AML-193 (cell line): ENCODE measurements at places on chromosomes 3 and 15.

DNA sequence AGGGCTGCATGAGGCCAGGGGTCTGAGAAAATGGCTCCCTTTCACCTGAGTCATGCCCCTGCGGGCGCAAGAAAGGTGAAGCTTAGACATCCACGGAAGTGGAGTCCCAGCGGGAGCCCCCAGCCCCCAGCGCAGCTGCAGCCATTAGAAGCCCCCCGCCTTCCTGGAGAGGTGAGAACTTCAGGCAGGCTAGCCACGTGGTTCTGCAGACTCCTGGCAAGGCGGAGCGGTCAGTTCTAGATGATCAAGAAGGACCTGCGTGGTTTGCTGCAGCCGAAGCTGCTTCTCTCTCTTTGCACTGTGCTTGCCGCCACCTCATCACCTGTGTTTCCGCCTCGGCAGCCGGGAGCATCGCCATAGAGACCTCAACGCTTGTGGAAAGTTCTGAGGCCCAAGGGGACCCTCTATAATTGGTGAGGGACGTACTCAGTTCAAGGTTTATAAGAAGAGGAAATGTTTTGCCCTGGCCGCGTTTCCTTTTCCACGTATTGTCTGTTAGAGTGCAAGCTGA, 15.8 kb upstream of the KCNMB3 start:
- no peak for DNase-seq

GRCh38 chr15:57651445-57651844, 55.1 kb upstream of the POLR2M start:
- DNase-seq, result no peak

- no peak for DNase-seq
Measured at GRCh38 chr3:42339321-42339720, 71.1 kb downstream of the LYZL4 start.

DNA sequence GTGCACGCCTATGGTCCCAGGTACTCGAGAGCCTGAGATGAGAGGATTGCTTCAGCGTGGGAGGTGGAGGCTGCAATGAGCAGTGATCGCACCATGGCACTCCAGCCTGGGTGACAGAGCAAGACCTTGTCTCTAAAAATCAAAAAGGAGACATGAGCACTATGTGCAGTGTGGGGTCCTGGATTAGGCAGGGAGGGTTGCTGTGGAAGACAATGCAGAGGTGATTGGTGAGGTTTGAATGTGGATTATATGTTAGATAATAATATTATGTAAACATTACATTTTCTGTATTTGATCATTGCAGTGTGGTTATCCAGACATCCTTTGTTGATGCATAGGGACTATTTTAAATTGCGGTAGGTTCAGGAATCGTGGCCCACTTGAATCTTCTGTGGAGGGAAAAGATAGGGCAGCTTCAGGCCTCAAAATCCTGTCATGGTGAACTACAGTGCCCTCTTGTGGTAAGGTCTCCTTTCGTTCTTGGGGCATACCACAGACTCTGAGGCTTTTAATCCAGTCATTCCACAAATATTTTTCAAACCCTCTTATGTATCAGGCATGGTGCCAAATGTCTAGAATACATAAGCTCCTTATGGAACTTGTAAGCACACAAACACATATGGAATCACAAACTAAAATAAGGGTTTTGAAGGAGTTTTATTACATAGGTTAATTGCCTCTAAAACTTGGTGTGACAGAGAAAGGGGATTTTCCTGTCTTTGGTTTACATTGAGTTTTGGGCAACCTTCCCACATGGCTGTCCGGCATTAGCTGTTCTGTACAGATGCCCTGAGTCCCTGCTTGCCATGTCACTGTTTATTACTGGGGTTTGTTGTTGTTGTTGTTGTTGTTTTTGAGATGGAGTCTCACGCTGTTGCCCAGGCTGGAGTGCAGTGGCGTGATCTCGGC, 37.7 kb downstream of the GPD1L start:
- DNase-seq, result peak; percentile 78

DNA sequence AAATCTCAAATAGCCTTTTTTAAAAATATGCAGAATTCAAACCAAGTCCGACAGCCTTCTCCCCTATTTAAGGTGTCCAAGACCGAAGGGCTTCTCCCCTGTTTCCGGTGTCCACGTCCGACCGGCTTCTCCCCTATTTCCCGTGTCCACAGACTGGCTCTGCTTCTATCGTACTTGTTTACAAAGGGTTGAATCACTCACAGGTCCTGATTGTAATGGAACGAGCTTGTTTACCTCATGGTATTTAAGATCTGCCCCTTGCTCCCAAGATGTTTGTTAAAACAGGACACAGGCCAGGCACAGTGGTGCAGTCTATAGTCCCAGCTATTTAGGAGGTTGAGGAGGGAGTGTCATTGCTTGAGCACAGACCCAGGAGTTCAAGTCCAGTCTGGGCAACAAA, 90.4 kb upstream of the ROBO2 start:
- no peak for DNase-seq

- peak; percentile 58 for DNase-seq
Measured at GRCh38 chr3:124928333-124929202, 6.0 kb downstream of the MUC13 start.

- DNase-seq, result no peak
Measured at GRCh38 chr3:97187771-97188170, 373.4 kb downstream of the EPHA6 start.

DNA sequence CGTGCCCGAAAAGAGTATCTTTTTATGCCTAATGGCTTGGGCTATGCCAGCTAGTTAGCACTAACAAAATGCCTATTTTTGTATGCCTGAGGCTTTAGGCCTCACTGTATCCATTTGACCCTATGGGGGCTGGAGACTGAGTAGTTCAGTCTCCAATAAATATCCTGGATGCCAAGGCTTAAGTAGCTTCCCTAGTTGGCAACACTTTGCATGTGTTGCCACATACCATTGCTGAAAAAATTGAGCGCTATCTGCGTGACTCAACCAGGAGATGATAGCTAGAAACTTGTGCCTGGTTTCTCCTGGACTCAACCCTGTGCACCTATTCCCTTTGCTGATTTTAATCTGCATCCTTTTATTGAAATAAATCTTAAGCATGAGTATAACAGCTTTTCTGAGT, 58.4 kb upstream of the ATP2C1 start:
- DNase-seq, result no peak

DNA sequence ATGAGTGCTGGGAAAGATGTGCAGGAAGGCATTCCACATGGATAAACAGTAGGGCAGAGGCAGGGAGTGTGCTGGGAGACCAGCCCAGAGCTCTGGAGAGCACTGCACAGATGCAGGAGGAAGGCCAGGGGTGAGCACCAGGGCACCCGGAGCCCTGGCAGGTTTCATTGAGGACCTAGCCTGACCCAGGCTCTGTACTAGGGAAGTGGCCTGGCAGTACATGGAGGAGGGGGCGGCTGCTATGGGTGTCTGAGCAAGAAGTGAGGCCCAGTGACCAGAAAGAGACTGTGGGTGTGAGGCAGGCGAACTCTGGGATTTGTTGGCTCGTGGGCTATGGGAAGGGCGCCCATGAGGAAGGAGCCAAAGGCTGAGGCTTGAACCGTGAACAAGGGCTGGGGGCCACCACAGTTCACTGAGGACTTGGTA, 139.1 kb downstream of the DNAJB8 start:
- DNase-seq, result no peak

DNA sequence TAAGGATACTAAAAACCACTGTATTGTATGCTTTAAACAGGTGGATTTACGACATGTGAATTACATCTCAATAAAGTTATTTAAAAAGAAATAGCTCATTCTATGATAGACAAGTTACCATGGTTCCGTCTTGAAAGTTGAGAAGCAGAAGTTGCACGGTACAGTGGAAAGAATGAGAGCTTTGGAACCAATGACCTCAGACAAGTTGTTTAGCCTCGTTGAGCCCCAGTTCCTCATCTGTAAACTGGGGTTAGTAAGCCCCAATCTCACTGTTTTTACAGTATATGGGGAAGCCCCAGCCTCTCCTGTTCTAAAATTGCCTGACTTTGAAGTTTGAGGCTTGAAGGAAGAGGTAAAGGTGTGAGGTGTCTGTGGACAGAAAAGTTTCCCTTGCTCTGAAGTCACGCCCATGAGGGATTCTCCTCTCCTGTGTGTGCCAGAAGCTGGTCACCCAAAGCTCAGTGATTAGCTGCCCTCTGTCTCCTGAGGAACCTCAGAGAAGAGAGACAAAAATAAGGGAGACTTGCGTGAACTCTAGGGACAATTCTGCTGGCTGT, 10.0 kb downstream of the CRYGS start:
- DNase-seq, result peak; percentile 77

DNA sequence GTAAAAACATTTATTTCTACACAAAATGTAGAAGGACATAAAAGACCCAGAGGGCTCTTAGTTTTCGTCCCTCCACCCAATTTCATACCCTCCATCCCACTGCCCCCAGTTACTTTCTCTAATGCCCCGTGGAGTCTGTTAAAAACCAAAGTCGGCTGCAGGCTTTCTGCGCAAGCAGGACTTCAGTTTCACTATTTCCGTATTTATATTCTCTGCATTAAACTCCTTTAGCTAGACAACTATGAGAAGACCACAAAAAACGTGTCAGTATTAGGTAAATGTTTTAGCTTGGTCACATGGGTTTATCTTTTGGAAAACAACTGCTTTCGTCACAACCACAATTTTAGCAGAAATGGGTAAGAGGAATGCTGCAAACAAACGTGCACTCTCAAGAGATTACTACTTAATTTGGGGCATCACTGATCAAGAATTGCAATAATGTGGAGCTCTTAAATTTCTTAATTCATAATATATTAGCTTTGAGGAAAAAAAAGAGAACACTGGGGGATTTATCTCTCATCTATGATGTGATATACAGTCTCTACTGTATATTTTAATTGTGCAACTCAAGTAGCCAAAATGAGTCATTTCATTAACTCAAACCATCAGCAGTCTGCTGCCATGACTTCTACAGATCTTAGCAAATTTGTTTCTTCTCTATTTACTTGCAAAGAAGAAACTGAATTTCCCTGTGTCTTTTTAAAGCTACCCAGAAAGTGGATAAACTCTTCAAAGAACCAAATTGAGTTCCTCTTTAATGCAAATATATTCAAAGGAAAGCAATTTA, 740 bp upstream of the NSMCE3 start:
- DNase-seq, result peak; percentile 11

- no peak for DNase-seq
Measured at GRCh38 chr3:38549082-38549481, 52.9 kb downstream of the EXOG start.

DNA sequence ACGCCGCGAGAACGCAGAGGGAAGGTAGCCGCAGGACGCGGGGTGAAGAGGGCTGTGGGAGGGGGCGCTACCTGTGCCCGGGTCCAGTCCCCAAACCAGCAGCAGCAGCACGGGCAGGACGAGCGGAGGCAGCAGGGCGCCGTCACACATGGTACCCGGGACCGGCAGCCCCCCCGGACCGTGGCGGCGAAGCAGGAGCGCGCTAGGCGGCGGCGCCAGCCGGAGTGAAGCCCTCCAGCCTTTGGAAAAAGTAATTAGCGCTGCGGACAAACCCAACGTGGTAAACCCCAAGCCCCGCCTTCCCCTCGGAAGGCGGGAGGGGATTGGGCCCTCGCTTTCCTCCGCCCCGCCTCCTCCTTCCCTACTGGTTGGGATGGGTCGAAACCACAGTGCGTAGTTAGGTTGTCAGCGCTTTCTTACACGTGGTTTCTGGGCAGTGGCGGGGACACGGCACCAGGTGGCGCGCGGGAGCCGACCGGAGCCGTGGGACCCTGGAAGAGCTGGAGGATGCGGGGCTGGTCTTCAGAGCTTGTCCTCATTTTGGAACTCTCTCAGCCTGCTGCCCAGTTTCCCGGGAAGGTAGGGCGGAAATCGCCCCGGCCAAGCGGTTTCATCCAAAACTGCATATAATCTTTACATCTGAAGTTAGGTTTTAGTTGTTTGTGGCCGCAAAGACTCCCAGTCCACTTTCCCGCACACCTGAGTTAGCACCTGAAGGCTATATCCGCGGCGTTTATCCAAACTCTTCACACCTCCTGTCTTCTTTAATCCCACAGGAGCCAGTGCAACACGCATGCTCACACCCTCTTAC, at the start of gene ADAMTS17:
Gene ADAMTS17 (minus strand): TSS at position 226 of the 811 bp plus-strand sequence. CDS start 76 bp downstream, at position 150.
- DNase-seq, result no peak

- DNase-seq, result no peak
Measured at GRCh38 chr3:123503203-123503602, 54.3 kb upstream of the ADCY5 start.

DNA sequence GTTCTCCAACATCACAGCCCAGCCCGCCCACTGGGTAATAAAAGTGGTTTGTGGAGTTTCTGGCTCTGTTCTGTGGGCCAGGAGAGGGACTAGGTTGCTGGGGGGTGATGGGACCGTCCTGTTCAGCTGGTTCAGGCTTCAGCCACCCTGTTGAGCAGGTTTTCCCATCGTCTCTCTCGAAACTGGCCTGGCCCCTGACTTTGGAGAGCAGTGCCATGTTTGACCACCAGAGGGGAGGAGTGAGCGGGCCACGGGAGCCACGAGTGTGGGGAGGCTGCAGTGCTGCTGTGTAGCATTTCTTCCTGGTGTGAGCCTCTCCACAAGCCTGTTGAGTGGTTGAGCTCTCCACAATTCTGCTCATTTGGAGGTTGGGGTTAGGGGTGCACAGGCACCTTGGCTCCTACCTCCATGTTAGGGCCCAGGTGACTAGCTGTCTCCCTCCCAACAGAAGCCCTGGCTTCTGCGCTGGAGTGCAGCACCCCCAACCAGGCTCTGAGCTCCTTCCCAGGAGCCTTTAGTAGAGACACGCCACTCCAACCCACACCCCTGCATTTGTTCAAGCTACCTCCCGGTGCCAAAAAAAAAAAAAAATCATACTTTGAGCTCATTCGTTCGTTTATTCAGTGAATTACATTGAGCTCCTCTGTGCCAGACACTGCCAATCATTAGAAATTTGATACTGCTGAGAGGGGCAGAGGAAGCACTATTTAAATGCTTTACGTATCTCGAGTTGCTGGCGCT, 13.9 kb downstream of the SPINT1 start:
- peak; percentile 50 for DNase-seq

DNA sequence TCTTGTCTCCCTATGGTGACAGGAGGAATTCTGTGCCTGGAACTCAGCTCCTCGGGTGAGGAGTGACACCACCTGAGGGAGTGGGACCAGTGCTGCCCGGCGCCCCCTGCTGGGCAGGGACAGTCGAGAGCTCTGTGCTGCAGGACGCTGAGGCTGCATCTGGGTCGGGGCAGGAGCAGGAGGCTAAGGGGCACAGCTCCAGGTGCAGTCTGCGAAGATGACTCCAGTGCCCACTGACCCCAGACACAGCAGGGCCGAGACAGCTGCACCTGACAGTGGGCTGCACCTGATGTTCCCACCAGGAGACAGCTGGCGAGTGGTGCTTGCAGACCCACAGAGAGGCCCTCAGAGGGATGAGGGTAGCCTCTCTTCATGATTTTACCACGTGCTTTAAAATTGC, 152.9 kb downstream of the ATP10A start:
- DNase-seq, result no peak

DNA sequence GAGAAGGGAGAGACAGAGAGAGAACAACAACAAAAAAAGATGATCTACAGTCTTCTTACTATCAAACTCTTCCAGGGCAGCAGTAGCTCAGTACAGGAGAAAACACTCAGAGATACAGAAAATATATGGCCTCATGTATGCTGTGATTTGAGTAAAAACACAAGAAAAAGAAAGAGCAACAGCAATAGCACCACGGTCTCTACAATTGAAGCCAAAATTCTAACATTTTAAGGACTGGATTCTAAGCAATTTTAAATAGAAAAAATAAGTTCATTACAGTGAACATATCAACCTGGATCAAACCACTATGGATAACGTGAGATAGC, 43.5 kb upstream of the ALCAM start:
- no peak for DNase-seq
